ENCODE measurements at places on chromosomes 7 and 10.

DNA sequence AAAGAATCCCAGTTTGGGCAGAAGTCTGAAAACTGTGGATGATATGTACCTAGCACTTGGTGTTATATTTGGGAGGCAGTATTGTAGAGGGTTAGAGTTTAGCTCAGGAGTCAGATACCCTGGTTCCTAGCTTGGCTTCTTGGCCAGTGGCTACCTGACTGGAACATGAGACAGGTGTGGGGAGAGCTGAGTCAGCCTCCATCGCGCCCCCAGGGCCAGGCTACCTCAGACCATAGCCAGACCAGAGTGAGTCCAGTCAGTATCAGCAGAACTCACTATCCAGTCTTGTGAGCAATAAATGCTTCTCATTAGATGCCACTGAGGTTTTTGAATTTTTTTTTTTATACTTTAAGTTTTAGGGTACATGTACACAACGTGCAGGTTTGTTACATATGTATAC lies 26.0 kb downstream of the CYP3A5 start:
- DNase-seq: no peak

- no peak for DNase-seq
Observed at GRCh38 chr10:101845893-101846292, 2.3 kb upstream of the KCNIP2 start.

DNA sequence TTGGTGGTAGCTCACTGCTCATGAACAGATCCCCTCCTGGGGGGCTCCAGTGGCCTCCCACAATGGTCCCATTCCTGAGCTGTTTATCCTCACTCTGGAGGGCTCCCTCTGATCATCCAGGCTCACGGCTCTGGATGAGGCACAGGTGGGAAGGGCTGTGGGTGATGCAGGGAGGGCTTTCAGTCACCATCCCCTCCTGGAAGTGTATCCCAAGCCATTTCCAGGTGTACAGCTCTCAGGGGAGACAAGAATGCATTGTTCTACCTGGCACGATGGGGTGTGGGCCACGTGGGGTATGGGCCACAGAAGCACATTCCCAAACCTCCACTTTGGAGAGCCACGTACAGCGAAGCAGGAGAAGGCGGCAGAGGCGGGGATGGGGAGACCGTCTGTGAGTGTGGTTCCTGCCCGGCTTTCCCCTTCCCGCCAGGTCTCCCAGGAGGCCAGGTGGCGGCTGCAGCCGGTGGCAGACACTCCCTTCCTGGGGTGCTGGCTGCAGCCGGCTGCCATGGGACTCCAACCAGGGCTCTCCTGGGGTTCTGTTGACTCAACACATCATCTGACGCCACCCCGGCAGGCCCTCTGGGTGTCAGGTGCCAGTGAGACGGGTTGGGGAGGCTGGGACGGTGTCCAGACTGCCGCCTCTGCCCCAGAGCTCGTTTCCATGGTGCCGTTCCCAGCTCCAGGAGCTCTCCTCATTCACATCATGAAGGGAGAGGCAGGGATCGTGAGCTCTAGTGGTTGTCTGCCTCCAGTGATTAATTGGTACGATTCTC lies 169.7 kb upstream of the RHEB start:
- no peak for DNase-seq

DNA sequence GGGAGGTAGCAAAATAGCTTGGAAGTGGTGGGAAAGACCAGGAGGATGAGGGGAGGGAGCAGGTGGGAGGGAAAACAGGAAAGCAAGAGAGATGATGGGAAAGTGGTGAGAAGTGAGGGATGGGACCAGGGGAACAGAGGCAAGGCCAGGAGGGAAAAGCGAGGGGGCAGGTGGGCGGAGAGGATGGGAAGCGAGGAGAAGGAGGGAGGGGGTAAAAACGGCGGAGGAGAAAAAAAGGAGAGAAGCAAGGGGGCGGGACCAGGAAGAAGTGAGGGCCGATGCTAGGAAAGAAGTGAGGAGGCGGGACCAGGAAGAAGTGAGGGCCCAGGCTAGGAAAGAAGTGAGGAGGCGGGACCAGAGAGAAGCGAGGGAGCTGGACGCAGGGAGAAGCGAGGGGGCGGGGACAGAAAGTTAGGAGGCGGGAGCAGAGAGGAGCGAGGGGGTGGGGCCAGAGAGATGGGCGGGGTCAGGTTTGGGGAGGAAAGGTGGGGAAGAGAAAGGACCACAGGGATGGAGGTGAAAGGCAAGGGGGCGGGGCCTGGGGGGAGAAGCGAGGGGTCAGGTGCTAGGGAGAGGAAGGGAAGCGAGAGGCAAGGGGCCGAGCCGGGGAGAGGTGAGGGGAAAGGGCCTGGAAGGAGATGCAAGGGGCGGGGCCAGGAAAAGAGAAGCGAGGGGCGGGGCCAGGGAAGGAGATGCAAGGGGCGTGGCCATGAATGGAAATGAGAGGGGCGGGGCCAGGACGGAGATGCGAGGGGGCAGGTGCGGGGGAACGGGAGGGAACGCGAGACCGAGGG lies 984 bp downstream of the SMURF1 start:
- peak; percentile 60 for DNase-seq

- no peak for DNase-seq
Observed at GRCh38 chr7:155269766-155270585, 27.7 kb upstream of the INSIG1 start.

All from activated naive CD4-positive, alpha-beta T cell (primary cell).